Stimulated activated CD8-positive, alpha-beta memory T cell treated with anti-CD3 and anti-CD28 coated beads, Interleukin-4, amount 100 ng/mL, for 1 hour (primary cell): ENCODE measurements at places on chromosomes 7 and 10.

- DNase-seq, result no peak
Observed at GRCh38 chr10:89921403-89921802, 220.0 kb downstream of the KIF20B start.

- no peak for DNase-seq
Observed at GRCh38 chr10:33510206-33510605, 175.7 kb upstream of the NRP1 start.

DNA sequence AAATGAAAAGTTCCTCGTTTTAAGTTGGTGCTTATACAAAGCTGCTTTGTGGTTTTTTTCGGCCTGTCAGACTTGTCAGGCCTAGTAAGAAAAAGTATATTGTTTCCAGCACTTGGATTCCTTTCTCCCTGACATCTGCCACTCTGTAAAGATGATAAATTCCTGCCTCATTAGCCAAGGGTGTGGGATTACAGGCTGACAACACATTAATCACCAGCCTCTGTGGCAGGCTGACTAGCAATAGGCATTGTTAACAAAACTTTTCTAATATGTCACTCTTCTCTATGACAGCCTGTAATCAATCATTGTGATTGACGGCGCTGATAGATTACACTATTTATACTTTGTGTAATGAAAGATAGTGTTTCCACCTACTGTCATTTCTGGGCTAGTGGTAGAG, 682.5 kb downstream of the LRMDA start:
- no peak for DNase-seq

- DNase-seq, result no peak
Observed at GRCh38 chr10:35448687-35449662, 112.7 kb downstream of the CCNY start.

- DNase-seq, result no peak
Observed at GRCh38 chr7:94701555-94701973, 45.6 kb upstream of the SGCE start.

- DNase-seq, result no peak
Observed at GRCh38 chr10:80275135-80275498, 14.3 kb downstream of the MAT1A start.

- DNase-seq, result no peak
Observed at GRCh38 chr10:60293581-60294175, 96.0 kb downstream of the ANK3 start.

DNA sequence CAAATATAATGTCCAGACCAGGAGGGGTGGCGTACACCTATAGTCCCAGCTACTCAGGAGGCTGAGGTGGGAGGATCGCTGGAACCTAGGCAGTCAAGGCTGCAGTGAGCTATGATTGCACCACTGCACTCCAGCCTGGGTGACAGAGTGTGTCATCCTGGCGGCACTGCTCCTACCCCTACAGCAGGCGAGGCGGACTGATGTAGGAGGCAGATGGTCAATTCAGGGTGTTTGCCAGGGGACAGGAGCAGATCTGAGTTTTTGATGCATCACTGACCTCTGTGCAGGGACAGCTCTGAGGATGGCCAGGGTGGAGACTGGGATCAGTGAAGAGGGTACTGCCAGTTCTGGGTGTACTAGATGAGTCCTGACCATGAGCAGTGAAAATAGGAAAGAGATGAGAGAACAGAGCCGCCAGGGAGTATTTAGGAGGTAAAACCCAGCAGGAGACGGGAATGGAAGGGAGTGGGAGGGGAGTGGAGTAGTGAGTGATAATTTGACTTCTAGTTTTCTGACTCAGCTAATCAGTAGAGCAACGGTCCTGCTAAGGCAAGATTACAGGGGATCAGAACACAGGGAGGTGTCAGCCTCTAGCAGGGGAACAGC, 75.3 kb downstream of the HIP1 start:
- DNase-seq, result no peak

- DNase-seq, result no peak
Observed at GRCh38 chr10:116203661-116204060, 69.3 kb downstream of the GFRA1 start.

DNA sequence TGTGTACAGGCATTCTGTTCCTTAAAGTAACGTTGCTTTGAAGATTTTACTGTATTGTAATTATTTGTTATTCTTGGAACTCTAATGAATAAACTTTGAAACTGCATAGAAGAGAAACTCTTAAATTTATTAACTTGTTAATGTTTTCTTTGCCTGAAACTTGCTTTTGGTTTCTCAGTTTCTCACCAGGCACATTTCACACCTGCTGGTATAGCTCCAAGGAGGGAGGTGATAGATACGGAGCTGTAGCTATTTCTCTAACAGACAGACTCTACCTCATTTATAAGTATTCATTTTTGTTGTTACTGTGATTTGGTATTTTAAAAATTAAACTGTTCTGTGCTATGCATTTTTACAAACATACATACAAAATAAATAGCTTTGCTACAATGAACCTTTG, 32.7 kb downstream of the R3HCC1L start:
- no peak for DNase-seq

DNA sequence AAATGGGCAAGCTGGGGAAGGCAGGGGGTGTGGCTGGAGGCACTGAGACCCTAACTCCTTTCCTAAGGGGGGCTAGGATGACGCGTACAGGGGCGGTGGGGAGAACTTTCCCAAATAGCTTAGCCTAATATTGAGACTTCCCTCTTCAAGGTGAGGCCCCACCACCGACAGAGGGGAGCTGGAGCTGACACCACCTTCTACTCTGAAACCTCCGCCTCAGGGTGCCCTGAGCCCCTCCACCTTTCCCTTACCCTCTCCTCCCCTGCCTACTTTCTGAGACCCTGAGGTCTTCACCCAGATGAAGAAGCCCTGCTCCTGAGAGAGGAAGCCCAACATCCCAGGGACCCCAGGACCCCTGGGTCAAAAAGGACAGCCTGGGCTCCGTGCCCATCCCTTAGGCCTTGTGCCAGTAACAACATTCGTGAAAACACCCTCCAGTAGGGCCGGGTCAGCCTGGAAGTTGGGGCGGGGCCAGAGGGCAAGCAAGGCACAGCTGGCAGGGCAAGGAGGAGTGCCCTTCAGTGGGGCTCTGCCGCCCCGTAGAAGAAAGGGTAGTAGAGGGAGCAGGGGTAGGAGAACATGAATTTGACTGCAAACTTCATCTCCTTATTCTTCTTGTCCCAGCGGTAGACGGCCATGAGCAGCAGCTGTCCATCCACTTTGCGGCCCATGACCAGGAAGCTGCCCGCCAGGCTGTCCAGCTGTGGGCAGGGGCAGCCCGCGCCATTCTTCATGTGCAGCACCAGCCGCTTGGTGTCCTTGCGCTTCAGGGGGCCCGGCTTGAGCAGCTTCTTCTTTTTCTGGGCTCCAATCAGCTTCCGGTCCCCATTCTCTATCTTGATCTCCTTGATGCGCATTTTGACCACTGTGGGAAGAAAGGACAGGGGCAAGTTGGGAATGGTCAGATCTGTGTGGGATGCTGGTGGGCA, 4.5 kb downstream of the SFRP5 start:
- DNase-seq, result no peak

- peak; percentile 14 for DNase-seq
Observed at GRCh38 chr10:32347363-32348022, 535 bp upstream of the EPC1 start.

- DNase-seq, result no peak
Observed at GRCh38 chr7:131826960-131827359, 270.5 kb upstream of the PODXL start.

DNA sequence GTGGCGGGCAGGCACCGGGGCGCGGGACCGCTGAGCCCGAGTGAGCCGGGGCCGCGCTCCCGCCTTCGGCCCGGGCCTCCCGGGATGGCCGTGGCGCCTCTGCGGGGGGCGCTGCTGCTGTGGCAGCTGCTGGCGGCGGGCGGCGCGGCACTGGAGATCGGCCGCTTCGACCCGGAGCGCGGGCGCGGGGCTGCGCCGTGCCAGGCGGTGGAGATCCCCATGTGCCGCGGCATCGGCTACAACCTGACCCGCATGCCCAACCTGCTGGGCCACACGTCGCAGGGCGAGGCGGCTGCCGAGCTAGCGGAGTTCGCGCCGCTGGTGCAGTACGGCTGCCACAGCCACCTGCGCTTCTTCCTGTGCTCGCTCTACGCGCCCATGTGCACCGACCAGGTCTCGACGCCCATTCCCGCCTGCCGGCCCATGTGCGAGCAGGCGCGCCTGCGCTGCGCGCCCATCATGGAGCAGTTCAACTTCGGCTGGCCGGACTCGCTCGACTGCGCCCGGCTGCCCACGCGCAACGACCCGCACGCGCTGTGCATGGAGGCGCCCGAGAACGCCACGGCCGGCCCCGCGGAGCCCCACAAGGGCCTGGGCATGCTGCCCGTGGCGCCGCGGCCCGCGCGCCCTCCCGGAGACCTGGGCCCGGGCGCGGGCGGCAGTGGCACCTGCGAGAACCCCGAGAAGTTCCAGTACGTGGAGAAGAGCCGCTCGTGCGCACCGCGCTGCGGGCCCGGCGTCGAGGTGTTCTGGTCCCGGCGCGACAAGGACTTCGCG, 534 bp downstream of the FZD9 start:
- DNase-seq, result no peak

DNA sequence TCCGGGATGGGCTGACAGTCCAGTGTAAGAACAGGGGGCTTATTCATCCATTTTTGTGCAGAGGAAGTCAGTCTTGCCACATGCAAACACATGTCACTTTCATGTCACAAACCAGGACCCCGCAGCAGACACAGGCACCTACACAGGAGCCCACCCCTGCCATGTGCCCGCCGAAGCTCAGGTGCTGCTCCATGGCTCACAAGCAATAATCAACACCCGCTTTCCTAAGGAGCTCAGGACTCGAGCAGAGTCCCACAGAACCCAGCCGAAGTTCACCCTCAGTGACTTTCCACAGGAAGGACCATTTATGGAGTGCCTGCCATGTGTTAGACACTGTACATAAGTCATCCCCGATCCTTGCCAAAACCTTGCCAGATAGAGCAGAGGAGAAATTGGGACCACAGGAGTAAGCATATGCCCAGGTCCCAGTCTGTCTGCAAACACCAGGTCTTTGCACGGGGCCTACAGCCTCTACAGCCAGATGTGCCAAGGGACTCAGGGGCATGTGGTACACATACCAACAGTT, 99.4 kb downstream of the EBF3 start:
- DNase-seq, result no peak

DNA sequence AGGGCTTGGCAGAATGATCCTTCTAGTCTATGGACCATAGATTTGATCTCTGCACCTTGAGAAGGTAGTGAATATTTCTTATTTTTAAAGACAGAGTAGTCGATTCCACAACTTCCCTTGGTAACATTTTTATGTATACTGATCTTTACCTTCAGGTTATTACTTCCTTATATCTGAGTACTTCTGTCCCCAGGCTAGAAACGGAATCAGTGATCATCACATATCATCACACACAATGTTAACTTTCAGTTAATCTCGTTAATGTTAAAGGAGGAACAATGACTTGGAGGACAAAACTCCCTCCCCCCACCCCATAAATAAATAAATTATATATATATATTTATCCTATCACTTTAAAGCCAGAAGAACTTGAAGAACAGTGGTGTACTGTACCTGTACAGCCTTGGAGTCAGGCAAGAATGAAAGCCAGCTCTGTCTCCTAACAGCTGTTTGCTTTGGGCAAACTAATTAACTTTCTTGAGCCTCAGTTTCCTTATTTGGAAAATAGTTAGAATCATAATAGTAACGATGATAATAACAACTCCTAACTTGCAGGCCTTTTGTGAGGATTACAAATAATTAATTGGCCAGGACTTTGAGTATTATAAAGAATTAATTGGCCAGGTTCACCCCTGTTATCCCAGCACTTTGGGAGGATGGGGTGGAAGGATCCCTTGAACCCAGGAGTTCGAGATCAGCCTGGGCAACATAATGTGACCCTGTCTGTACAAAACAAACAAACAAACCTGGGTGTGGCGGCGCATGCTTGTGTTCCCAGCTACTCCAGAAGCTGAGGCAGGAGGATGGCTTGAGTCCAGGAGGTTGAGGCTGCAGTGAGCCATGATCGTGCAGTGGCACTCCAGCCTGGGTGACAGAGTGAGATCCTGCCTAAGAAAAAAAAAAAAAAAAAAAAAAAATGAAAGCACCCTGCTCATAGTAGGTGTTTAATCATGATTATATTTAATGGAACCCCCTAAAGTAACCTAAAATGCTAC, 63.5 kb downstream of the SAMD9 start:
- DNase-seq, result no peak

DNA sequence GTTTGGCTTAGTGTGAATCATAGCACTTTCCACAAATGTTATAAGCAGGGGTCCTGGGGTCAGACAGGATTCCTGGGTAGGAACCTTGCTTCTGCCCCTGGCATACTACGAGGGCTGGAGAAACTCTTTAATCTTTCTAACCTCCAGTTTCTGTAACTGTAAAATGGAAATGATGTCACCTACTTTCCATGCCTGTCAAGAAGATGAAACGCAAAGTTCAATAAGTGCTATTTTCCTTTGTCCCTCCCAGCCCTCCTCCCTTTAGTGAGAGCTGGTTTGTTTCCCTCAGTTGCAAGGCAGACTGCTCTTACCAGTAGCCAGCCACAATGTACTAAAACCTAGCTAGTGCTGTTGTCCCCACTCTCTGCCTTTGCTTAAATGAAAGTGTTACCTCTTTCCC, 117.1 kb upstream of the HPS1 start:
- no peak for DNase-seq

- DNase-seq, result no peak
Observed at GRCh38 chr7:70506434-70506833, 625.5 kb upstream of the GALNT17 start.

GRCh38 chr7:44621034-44621749, 14.8 kb downstream of the OGDH start:
- no peak for DNase-seq

- no peak for DNase-seq
Observed at GRCh38 chr10:61905837-61906561, 4.5 kb downstream of the ARID5B start.

- no peak for DNase-seq
Observed at GRCh38 chr10:17100586-17100985, 29.0 kb downstream of the CUBN start.

DNA sequence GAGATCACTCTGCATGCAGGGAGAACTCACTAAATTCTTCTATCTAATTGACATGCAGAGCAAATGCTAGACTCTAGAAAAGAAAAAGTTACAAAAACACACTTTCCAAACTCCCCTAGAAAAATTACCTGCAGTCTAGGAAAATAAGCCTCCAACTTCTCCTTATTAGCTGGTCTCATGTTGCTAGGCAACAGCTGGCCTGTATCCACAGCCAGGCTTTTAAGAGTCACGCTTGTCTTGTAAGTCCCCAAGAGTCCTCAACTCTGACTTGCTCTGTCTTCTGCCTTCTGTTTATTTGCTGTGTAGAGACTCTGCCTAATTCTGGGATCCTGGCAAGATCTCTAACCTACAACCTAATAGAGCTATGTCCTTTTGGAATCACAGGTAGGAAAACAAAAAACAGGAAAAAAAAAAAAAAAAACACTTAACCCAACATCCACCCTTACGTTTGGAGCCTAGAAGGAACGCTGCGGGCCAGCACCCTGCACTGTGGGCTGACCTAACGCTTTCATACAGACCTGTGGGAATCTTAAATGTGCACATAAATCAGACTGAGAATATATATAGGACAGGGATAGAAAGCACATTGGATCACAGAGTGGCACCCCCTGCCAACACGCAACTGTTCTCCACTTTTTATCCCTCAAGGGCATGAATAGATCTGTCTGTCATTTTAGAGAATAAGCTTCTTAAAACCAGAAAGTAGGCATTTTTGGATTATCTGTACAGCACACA, 117.0 kb upstream of the PTPRZ1 start:
- DNase-seq, result no peak

GRCh38 chr10:48472501-48473069, 132.3 kb downstream of the ARHGAP22 start:
- DNase-seq, result no peak

GRCh38 chr10:29692121-29692539, 57.4 kb upstream of the SVIL start:
- DNase-seq, result no peak
